Retinal pigment epithelial cell (primary cell): ENCODE measurements at places on chromosomes 13 and 19.

DNA sequence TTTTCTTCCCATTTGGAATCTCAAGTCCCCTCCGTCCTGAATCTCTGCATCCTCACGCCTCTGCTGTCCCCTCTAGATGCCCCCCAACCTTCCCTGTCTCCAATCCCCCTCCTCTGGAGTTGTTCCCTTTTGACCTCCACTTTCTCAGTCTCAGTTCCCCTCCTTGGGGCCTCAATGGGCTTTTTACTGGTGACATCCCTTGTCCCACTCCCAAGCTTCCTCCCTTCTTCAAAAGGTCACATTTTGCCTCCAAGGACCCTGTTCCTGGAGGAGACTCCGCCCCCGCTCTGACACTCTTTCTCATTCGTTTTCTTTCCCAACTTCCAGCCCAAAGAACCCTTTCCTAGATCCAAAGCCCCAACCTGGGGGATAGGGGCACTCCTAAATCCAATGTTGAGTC lies 1.0 kb downstream of the AP2S1 start:
- DNase-seq = no peak

DNA sequence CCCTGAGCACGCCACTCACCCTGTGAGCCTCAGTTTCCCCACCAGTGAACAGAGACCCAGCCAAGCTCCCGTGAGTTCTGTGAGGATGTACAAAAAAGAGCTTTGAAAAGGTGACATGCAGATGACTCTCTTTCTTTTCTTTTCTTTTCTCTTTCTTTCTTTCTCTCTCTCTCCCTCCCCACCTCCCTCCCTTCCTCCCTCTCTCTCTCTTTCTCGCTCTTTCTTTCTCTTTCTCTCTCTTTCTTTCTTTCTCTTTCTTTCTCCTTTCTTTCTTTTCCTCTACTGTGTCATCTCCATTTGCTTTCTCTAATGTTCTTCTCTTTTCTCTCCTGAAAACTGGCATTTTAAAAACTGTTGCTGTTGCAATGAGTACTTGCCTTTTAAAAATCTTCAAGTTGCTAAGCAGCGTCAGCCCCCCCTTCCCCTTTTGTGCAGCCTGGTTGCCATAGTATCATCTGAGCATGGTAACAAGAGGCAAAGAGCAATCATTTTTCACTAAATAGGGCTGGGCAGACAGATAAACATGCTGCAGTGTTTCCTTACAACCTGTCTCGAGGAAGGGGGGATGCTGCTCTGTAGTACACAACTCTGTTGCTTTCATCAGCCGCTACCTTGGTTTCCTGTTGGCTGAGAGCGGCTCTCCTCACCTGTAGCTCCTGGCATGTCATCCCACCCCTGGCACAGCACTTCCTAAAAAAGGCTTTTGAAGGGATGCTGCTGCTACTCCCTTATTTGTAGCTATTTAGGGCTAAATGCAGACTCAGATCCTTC lies 108.7 kb upstream of the MBNL2 start:
- no peak for DNase-seq

GRCh38 chr19:12035220-12036172 lies at the start of gene ZNF433:
Gene ZNF433 (minus strand): TSS chr19:12035679. CDS start chr19:12035539, 140 bp downstream.
- peak; percentile 27 for DNase-seq

DNA sequence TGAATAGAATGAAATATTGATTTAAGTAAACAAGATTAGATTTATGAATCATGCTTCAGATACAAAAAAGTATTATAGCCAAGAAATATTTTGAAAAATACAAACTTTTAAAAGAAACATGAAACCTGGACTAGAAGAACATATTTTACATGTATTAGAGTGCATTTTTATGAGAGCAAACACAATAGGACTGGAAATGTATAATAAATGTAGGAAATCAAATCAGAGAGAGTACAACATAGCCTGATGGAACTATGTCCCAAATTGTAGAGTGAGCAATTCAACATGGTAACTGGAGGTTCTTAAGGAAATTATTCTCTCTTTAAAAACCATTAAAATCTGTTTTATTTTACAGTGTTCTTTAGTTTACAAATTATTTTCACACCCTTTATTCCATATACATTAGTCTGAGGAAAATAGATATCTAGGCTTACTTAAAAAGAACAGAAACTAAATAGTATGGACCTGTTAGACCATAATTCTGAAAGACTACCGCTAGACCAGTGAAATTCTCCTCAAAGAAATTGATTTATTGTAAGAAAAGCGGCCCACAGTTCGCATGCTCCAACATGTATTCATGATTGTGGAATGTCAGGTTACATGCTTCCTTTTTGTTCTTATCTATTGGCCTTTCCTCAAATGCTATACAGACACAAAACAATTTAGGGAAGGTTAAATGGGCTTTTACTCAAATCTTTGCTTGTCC lies 1526.5 kb upstream of the SLC10A2 start:
- DNase-seq = no peak

GRCh38 chr13:79549355-79550106 lies 68.6 kb downstream of the NDFIP2 start:
- no peak for DNase-seq

- no peak for DNase-seq
Observed at GRCh38 chr13:109671919-109672318, 114.5 kb downstream of the IRS2 start.

DNA sequence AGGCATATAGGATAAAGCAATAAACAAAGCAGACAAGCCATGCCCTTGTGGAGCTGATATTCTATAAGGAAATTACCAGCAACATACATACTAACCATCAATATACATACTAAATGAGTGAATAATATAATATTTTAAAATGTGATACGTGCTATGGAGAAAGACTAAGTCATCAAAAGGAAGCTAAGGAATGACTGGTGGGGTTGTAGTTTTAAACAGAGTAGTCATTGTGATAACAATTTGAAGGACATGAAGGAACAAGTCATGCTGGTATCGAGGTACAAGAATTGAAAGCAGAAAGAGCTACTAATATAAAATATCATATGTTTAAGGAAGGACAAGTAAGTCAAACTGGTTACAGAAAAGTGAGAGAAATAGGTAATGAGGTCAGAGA lies 894.9 kb upstream of the PCDH9 start:
- no peak for DNase-seq

DNA sequence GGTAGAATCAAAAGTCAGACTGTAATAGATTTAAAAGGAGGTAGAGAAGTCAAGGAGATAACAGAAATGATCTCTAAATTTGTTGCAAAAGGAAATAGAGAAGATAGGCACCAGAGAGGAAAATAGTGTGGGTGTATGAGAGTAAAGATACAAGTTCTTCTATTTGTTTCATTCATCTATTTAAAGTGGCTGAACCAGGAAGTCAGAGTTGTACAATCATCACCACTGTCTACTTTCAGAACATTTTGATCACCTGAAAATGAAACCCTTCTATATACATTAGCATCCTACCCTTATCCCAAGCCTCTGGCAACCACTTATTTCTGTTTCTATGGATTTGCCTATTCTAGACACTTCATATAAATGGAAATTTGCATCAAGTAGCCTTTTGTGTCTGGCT lies 36.7 kb downstream of the INTS6 start:
- DNase-seq = no peak

DNA sequence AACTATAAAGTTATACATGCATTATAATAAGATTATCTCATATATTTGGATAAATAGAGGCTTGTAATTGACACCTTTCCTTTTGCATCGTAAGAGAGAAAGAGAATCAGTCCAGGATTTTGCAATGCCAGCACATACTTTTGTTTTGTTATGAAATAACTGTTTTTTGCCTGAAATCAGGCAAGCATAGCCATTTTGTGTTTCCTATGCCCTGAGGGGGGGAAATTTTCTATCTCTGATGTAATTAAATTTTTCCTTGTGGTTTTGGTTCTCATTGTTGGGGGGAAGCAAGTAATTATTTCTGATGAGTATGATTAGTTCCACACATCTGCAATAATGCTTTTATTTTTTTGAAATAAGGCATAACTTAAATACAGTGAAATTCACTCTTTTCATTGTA lies 229.4 kb downstream of the NDFIP2 start:
- DNase-seq = peak; percentile 58

DNA sequence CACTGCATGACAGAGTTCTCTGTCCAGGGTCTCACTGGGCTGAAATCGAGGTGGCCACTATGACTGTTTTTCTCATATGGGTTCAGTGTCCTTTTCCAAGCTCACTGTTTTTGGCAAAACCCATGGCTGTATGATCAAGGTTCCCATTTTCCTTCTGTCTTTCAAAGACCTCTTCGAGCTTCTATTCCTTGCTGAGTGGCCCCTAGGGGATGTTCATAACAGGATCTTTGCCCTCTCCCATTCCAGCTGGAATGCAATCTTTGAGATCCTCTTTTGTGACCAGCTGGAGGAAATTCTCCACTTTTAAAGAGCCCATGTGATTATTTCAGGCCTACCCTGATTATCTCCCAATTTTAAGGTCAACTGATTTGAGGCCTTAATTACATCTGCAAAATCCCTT lies 572.5 kb upstream of the SLC10A2 start:
- DNase-seq = no peak

- no peak for DNase-seq
Observed at GRCh38 chr13:79405501-79405830, 589 bp downstream of the RBM26 start.

GRCh38 chr19:7373862-7374261 lies 25.1 kb downstream of the ARHGEF18 start:
- DNase-seq = no peak

DNA sequence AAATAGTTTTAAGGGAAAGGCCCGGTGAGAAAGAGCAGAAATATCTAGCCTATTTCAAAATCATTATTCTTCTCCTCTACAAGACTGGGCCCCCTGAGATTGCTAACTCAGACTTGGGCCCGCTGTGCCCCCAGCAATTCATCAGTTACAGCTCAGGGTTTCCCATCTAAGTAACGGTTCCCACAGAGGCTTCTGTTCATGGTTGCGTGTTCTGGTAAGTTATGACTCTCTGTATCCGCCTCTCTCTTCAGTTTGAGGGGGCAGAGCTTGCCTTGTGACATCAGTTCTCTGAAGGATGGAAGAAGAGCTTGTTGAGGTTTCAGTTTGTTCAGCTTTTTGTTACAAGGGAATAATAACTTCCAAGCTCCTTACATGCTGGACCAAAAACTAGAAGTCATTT lies 11.6 kb downstream of the ZNF57 start:
- DNase-seq = no peak

- no peak for DNase-seq
Observed at GRCh38 chr13:75073786-75074185, 408.2 kb downstream of the TBC1D4 start.
